Activated CD4-positive, alpha-beta memory T cell treated with anti-CD3 and anti-CD28 coated beads for 36 hours (primary cell): ENCODE measurements at places on chromosomes 16 and 17.

GRCh38 chr16:53135329-53135728 lies 80.5 kb downstream of the CHD9 start:
- H3K27ac ChIP-seq: no peak overlapping the region
- no peak for DNase-seq
- no peaks in the 10 kb centered on the region for H3K27me3 ChIP-seq

DNA sequence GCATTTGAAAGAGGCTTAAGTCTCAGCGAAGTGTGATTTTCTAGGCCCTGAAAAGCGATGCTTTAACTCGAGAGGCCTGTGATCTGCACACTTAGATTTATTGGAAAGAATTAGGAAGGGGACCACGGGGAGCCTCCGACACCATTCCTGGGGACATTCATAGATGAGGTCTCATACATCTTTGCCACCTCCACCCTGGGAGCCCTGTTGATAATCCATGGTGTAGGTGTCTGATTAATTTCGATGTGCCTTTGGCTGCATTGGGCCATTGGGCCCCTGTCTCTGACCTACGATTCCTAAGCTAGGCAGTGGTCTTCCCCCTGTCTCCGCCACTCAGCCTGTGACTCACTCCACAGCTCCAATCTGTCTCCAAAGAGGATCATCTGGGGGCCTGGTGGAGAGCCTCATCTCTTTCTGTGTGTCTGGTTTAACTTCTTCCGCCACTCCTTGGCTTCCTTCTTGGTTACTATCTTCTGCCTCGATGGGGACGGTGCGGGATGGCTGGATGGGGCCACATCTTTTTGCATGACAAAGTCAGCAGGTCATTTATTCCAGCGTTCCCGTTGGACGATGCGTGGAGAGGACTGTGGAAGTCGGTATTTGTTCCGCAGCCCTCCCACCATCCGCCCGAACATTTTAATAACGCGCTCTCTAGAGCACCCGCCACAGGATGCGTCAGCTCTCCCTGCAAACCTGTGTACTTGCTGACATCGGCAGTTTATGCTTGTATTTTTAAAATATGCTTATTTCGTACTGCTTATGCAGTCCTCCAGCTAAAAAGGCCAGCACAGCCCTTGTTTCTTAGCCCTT lies 109.3 kb downstream of the IRX3 start:
- no peak overlapping the region for H3K4me3 ChIP-seq
- H3K27me3 ChIP-seq: peaks cover 14% of the 10 kb centered on the region
- H3K27ac ChIP-seq: no peak overlapping the region
- DNase-seq: no peak

GRCh38 chr17:80503921-80504320 lies 27.5 kb upstream of the NPTX1 start:
- no peak for DNase-seq
- H3K4me3 ChIP-seq: no peak overlapping the region
- H3K4me1 ChIP-seq: no peaks in the 10 kb centered on the region
- no peak overlapping the region for H3K27ac ChIP-seq
- H3K36me3 ChIP-seq: no peaks in the 10 kb centered on the region

- no peak overlapping the region for H3K27ac ChIP-seq
- peaks cover 34% of the 10 kb centered on the region for H3K36me3 ChIP-seq
- H3K4me3 ChIP-seq: no peak overlapping the region
- DNase-seq: no peak
These were observed 12.6 kb downstream of the MAP2K3 start for GRCh38 chr17:21297026-21297520.

- no peak for DNase-seq
- peaks cover 5% of the 10 kb centered on the region for H3K4me1 ChIP-seq
- H3K4me3 ChIP-seq: no peak overlapping the region
- peaks cover 18% of the 10 kb centered on the region for H3K27me3 ChIP-seq
These were observed 1.1 kb downstream of the SEZ6L2 start for GRCh38 chr16:29898135-29898803.

DNA sequence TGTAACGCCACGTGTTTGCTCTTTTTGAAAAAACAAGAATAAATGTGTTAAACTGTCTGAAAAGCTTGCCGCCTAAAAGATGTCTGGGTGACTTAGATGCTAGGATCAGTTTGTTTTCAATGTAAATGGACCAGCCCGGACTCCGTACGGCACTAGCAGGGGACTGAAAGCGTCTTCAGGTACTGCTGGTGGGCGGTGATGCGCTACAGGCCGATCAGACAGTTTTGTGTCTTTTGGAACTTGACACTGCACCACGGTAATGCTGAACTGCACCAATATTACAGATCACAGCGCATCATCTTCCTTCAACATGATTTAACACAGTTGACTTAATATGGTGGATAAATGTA lies 727 bp upstream of the MBTPS1 start:
- peak; percentile 62 for DNase-seq
- H3K4me3 ChIP-seq: peak overlapping the region; percentile 91
- H3K4me1 ChIP-seq: peaks cover 23% of the 10 kb centered on the region
- H3K27ac ChIP-seq: peak overlapping the region; percentile 83

DNA sequence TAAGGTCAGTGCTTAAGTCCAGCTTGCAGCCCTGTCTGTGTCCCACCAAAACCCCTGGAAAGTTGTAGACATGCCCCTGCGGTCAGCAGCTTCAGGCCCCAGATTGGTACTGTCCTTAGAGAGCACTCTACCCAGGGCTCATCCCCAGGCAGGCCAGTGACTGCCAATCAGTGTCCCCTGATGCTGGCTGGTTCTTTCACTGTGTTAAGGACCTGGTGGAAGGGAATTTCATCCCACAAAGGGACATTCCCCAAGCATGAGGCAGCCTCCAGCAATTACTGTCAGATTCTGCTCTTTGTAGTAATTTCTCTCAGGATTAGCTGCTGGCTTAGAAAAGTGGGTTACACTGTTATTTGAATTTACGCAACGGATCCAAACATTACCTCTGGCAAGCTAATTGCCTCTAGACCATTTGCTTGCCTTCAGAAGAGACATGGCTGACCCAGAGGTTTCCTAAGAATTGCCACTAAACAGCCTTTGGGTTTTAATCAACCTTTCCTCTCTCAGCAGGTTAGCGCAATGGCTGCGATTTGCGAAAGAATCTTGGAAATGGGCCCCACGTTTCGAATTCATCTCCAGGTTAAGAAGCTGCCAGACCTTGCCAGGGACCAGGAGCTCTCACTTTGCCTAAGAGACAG lies 5.9 kb downstream of the IRX6 start:
- no peak overlapping the region for H3K4me3 ChIP-seq
- DNase-seq: no peak
- H3K27ac ChIP-seq: no peak overlapping the region

DNA sequence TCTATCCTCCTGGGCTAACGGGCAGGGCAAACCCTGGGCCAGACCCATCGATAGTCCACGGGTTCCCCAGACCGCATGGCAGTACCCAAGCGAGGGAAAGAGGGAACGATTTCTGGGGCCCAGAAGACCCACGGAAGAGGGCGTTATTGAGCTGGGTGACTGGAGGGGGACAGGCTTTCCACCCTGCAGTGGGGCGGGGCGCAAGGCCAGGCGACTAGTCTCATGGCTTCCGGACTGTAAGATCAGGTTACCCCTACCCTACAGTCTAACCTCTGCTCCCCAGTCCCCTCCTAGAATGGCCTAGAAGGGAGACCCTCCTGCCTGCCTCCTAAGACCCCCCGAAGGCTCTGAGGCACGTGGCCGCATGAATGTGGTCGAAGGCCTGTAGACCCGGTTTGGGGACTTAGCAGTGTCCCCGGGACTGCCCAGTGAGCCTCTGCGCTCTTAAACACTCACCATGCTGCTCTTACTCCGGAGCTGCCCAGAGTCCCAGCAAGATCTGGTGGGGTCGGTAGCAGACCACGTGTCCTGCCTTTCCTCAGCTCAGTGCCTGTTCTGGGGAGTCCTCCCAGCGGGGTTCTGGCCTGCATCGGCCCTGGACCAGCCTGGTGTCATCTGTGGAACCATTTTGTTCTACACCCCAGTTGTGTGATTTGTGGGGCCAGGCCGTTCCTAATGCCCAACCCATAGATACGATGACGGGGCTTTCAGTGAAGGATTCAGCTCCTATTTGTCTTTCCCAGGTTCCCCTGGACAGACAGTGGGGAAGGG lies 13.2 kb upstream of the AURKB start:
- peak overlapping the region; percentile 98 for H3K27ac ChIP-seq
- peaks cover 47% of the 10 kb centered on the region for H3K4me1 ChIP-seq
- H3K36me3 ChIP-seq: peaks cover 38% of the 10 kb centered on the region
- peaks cover 14% of the 10 kb centered on the region for H3K27me3 ChIP-seq
- H3K4me3 ChIP-seq: peak overlapping the region; percentile 98
